Stimulated activated CD8-positive, alpha-beta memory T cell treated with anti-CD3 and anti-CD28 coated beads, Interleukin-15, amount 100 ng/mL, for 4 hours (primary cell): ENCODE measurements at places on chromosomes 5 and 9.

- DNase-seq: no peak
These were observed 22.9 kb downstream of the KIF2A start for GRCh38 chr5:62328772-62329491.

- no peak for DNase-seq
These were observed 71.7 kb upstream of the TBCA start for GRCh38 chr5:77847814-77848290.

DNA sequence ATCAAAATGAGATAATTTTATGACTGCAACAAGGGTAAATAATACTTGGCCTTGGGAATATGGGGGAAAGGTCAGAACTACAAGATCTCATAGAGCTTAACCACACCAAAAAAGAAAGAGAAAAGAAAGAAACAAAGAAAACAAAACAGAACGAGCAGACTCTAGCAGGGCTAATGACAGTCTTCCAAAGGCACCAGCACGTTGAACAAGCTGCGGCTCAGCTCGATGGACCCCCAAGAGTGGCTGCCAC lies 689 bp downstream of the AK3 start:
- DNase-seq: no peak

DNA sequence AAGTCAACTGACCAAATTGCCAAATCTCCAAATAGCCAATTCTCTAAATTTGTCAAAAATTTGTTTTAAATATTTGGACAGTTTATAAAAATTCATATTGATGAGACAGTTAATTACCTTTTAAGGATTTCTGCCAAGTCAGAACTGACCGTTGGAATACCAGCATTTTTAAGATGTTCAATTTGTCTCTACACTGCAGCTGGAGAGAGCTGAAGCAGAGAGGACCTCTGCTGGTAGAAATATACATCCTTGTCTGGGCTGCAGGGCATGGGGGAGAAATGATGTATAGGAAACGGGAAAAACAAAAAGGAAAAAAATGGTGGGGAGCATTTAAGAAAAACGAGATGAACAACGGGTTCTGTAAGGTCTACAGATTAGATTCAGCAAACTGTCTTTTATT lies 16.8 kb downstream of the NR6A1 start:
- no peak for DNase-seq

DNA sequence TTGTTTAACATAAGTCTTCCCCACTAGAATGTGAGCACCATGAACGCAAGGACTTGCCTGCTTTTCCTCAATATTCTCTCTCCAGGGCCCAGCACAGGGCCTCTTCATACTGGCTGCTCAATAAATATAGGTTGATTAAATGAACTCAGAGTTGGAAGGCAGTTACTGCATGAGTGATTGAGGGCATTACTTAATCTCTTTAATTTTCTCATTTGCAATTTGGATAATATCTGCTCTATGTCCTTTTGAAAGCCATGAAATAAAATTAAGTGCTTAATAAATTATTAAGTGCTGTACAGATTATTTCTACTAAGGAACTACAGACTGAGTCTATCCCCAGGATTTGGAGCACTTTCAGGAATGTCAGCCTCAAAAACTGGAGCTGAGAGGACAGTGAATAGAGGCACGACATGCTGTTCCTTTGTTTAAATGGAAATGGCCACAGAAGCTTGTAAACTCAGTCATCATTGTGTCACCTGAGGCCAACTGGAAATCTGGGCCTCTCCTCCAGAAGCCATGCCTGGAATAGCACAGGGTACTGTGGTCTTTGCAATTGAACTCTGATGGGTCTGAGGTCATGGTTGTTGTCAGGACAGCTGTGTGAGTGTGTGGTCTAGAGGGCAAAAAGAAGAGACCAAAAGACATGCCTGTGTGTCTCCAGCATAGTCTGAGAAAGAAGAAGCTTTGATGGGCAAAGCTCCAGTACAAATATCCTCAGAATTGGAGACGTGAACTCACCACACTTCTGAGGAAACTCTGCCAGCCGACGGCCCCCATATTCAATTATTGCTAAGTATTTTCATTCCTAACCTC lies 86.1 kb downstream of the SH3TC2 start:
- DNase-seq: no peak

GRCh38 chr5:150291388-150292385 lies 2.1 kb upstream of the CAMK2A start:
- DNase-seq: no peak
